ENCODE measurements at places on chromosomes 12 and 14. TPM values are rescaled to one million over a fixed set of nuclear protein-coding genes. Genes with fewer than 3 reads are reported as not detected.

DEPDC4 gene
- 0.64 TPM for polyA plus RNA-seq

WNT1 gene
- polyA plus RNA-seq, result not detected

DNA sequence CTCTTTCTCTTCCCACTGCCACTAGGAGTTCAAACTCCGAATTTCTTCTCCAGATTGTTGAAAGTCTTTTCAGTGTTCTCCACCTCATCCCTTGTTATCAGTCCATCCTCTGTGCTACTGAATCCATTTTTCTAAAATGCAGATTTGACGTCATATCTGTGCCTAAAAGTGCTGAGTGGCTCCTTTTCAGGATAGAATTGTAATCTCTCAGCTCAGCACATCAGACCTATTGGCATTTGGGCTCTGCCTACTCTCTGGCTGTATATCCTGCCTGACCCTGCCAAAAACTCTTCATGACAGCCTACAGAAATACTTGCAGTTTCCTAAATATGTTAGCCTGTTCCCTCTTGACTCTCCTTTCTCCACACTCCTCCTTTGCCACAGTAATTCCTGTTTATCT is 1.1 kb upstream of the RABGGTA start:
- DNase-seq, result no peak

GRCh38 chr14:64725261-64725815 is 21.1 kb downstream of the PLEKHG3 start:
- DNase-seq, result peak; percentile 61

DNA sequence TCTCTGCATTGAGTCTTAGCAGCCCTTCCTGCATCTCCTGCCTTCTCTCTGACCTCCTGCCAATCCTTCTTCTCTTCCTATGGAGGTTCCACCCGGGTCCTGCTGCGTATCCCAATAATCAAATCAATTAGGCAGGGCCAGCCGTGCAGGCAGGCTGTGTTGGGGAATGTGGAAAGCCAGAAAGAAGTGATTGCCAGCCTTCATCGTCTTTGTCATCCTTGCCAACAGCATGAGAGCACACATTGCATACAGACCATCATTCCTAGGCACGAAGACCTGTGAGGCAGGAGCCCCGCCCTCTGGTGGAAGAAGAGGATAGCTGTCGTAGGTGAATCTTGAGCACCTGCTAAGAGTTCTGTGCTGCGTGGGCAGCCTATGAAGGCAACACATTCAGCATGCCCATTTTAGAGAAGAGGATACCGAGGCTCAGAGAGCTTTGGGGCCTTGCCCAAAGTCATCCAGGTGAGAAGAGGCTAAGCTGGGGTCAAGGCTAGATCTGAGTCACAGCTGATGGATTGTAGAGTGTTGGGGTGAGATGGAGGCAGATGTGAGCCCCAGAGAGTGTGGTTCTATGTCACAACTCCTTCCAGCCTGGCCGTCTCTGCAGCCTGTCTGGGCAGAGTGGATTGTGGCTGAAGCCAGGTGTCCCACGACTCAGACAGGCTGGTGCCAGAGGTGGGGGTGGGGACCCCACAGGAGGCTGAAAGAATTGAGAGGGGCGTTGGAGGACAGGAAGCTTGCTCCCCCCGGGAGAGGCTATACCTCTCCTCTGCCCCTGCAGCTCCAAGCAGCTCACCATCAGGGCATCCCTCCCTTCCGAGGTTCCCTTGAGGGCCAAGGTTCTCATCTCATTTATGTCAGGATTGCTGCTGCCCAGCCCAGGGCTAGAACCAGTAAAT is 12.7 kb downstream of the C14orf132 start:
- DNase-seq, result peak; percentile 52

DNA sequence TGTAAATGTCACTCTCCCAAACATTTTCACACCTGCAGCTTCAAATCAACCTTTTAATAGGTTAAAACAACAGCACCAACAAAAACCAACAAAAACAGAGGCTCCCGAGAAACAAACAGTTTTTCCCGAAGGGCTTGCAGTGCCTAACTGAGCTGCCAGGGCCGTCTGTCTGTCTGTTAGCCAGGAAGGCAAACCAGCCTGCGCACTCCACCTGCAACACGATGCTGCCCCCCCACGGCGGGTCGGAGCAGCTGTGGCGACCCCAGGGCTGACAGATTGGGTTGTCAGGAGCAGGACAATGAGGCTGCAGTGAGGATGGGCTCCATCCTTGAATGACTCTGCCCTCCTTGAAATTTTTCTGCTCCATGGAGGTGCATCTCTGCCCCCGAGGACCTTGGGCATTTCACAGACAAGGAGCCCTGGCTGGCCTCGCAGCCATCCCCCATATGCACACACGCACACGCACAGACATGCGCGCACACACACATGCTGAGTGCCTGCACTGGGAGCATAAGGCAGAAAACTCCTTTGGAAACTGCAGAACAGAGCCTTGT is 2.6 kb downstream of the RTL1 start:
- peak; percentile 80 for DNase-seq

DNA sequence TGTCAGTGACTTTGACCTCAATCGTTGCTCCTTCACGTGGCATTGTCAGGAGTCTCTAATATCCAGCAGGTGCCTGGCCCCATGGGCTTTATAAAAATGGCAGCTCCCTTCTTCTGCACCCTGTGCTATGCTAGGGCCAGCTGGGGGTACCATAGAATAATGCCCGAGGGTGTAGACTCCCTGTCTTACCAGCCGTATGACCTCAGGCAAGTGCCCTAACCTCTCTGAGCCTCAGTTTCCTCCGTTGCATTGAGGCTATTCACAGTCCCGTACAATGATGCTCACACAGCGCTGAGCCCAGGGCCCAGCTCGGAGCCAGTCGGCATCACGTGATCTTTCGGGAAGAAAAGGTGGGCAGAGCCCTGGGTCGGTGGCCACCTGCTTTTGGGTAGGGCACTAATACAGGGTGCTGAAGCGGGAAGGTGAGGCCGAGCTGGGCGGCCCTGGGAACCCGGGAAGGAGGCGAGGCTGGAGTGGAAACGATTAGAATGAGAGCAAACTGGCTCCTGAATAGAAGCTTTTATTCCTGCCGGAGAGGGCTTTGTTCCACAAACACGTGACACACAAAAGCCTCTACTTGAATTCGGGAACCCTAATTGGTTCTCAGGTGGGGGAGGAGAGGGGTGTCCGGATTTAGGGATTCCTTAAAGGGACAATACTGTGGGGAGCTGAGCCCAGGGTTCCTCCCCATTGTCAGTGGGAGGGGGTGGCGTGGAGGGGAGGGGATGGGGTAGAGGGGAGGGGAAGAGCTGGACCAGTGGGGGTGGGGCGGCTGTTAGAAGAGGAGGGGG is 19.9 kb upstream of the MSI1 start:
- DNase-seq, result no peak
